Liver (tissue), 10 donors: ENCODE measurements at places on chromosomes 7 and 10. TPM values are rescaled to one million over a fixed set of nuclear protein-coding genes. Genes with fewer than 3 reads are reported as not detected.

Gene CPVL
- total RNA-seq = 12.0 TPM

Gene ZNF783
- total RNA-seq = 4.3 TPM

Gene NOS3
- total RNA-seq = 6.1 TPM

Gene AKR1C8
- 28.5 TPM for total RNA-seq

Gene ADARB2
- 0.70 TPM for total RNA-seq

Gene SUN3
- total RNA-seq = not detected

Gene ANXA8
- total RNA-seq = 1.6 TPM

Gene CRPPA
- total RNA-seq = 2.3 TPM

Gene TFPI2
- 9.1 TPM for total RNA-seq

GRCh38 chr10:4332764-4333458 is 493.1 kb upstream of the AKR1E2 start:
- no peaks in the 10 kb centered on the region for H3K4me1 ChIP-seq
- H3K36me3 ChIP-seq = no peaks in the 10 kb centered on the region
- no peak overlapping the region for H3K4me3 ChIP-seq
- DNase-seq = no peak

DNA sequence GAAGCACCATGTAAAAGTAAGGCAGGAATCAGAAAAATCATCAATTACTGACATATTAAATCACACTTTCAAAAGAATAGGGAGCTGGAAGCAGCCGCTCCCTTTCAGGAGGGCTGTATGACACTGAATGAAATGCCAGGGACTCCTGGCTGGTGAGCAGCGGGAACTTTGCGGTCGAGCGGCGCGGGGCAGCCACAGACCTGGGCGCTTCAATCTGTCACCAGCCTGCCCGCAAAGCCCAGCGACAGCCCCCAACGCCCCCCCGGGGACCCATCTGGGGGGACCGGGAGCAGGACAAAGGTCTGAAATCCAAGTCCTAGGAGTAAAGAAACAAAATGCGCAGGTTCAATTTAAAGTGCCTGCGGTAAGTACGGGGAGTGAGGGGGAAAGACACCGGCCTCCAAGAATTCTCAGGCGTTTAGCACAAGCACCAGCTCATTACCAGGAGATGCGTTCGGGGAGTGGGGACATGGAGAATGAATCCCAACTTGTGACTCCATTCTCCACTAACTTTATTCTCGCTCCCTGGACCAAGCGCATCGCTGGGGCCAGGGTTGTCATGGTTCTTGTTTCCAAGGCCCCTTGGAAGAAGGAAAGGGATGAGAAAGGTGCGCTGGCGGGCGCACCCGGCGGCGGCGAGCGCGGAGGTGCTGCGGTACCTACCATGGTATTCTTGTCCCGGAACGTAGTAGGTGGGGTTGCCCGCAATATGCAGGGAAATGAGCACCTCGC is 824 bp downstream of the RELN start:
- peaks cover 18% of the 10 kb centered on the region for H3K4me1 ChIP-seq
- DNase-seq = peak; percentile 40
- no peaks in the 10 kb centered on the region for H3K36me3 ChIP-seq
- peak overlapping the region; percentile 54 for H3K4me3 ChIP-seq
- H3K27me3 ChIP-seq = no peaks in the 10 kb centered on the region

GRCh38 chr7:116249969-116250553 is 39.7 kb downstream of the TES start:
- no peak for DNase-seq
- H3K27me3 ChIP-seq = no peaks in the 10 kb centered on the region
- no peaks in the 10 kb centered on the region for H3K4me1 ChIP-seq
- H3K4me3 ChIP-seq = no peak overlapping the region
- peaks cover 3% of the 10 kb centered on the region for H3K36me3 ChIP-seq

- no peaks in the 10 kb centered on the region for H3K36me3 ChIP-seq
- H3K27me3 ChIP-seq = no peaks in the 10 kb centered on the region
- no peaks in the 10 kb centered on the region for H3K4me1 ChIP-seq
- H3K4me3 ChIP-seq = no peak overlapping the region
- DNase-seq = no peak
- H3K27ac ChIP-seq = no peak overlapping the region
Observed at GRCh38 chr7:108294595-108294994, 161.6 kb downstream of the NRCAM start.

- no peak for DNase-seq
- H3K4me3 ChIP-seq = no peak overlapping the region
- H3K4me1 ChIP-seq = no peaks in the 10 kb centered on the region
- no peaks in the 10 kb centered on the region for H3K27me3 ChIP-seq
- H3K27ac ChIP-seq = no peak overlapping the region
Observed at GRCh38 chr10:72812415-72812752, 81.2 kb upstream of the OIT3 start.

- no peak overlapping the region for H3K27ac ChIP-seq
- H3K27me3 ChIP-seq = no peaks in the 10 kb centered on the region
- no peak for DNase-seq
Observed at GRCh38 chr10:82213784-82214183, 338.8 kb downstream of the NRG3 start.

DNA sequence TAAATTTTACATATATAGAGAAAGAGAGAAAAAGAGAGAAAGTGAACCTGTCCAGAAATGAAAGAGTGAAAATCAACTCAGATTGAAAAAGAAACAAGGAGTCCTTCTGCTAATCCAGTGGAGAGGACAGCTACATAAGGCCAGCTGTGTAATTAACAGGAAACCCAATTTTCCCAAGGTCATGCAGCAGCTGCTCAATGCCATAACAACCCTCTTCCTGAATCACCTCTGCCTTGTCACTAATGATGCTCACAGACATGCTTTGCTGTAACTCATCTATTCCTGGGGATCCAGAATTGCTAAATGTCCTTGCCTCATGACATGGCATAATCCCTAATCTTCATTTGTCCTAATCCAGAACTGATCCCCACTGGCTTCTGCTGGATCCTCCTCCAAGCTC is 288.6 kb downstream of the NEBL start:
- no peak overlapping the region for H3K27ac ChIP-seq
- H3K27me3 ChIP-seq = no peaks in the 10 kb centered on the region
- H3K4me1 ChIP-seq = no peaks in the 10 kb centered on the region
- no peaks in the 10 kb centered on the region for H3K36me3 ChIP-seq
- H3K4me3 ChIP-seq = no peak overlapping the region

DNA sequence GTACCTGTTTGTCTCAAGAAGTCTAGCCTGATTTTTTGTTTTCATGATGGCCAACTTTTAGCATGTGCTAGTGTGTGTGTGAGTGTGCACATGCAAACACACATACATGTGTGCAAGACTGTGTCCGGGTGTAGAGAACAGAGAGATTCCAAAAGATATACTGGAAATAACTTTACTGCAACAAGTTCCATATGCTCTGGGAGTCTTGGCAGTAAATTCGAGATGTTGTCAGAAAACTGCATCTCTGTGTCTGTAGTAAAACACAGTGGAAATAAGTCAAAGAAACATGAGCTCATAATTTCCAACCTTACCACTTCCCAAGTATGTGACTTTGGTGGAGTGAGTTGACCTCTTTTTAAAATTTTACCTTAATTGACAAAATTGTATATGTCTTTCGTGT is 950.8 kb upstream of the C7orf33 start:
- no peak for DNase-seq
- H3K27ac ChIP-seq = no peak overlapping the region
- H3K4me1 ChIP-seq = no peaks in the 10 kb centered on the region
- H3K27me3 ChIP-seq = no peaks in the 10 kb centered on the region

- H3K27me3 ChIP-seq = no peaks in the 10 kb centered on the region
- H3K4me1 ChIP-seq = peaks cover 40% of the 10 kb centered on the region
- no peak overlapping the region for H3K4me3 ChIP-seq
- peak overlapping the region; percentile 3 for H3K27ac ChIP-seq
- no peaks in the 10 kb centered on the region for H3K36me3 ChIP-seq
Observed at GRCh38 chr10:5545011-5545410, 20.2 kb downstream of the CALML3 start.

GRCh38 chr10:43939939-43940820 is 291.5 kb upstream of the ZNF32 start:
- no peaks in the 10 kb centered on the region for H3K4me1 ChIP-seq
- no peaks in the 10 kb centered on the region for H3K36me3 ChIP-seq
- H3K27me3 ChIP-seq = no peaks in the 10 kb centered on the region
- no peak overlapping the region for H3K4me3 ChIP-seq
- DNase-seq = peak; percentile 10

GRCh38 chr10:28875549-28876081 is 198.3 kb downstream of the BAMBI start:
- no peak overlapping the region for H3K27ac ChIP-seq
- H3K36me3 ChIP-seq = no peaks in the 10 kb centered on the region
- H3K4me3 ChIP-seq = no peak overlapping the region
- no peaks in the 10 kb centered on the region for H3K27me3 ChIP-seq

GRCh38 chr10:1809139-1809741 is 71.9 kb upstream of the ADARB2 start:
- no peak overlapping the region for H3K27ac ChIP-seq
- H3K27me3 ChIP-seq = no peaks in the 10 kb centered on the region
- H3K36me3 ChIP-seq = no peaks in the 10 kb centered on the region

GRCh38 chr7:42233695-42234331 is 3.2 kb downstream of the GLI3 start:
- no peak overlapping the region for H3K27ac ChIP-seq
- H3K27me3 ChIP-seq = no peaks in the 10 kb centered on the region
- H3K36me3 ChIP-seq = no peaks in the 10 kb centered on the region

- no peak for DNase-seq
- no peak overlapping the region for H3K4me3 ChIP-seq
- H3K27me3 ChIP-seq = no peaks in the 10 kb centered on the region
- no peak overlapping the region for H3K27ac ChIP-seq
Observed at GRCh38 chr10:122455376-122456079, 1.1 kb downstream of the ARMS2 start.

DNA sequence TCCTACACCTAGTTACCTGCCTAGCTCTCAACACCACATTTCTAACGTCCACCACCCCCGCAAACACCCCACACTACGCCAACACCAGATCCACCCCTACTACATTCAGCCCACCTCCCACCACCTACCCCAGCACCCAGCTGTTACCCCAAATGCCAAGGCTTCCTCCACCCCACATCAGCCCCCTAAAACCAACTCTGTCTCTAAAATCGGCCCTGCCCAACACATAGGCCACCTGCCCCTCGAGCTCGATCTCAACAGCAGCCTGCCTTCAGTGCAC is 53.3 kb upstream of the SLF2 start:
- H3K4me3 ChIP-seq = no peak overlapping the region
- no peaks in the 10 kb centered on the region for H3K27me3 ChIP-seq
- H3K36me3 ChIP-seq = no peaks in the 10 kb centered on the region
- no peak for DNase-seq
- no peaks in the 10 kb centered on the region for H3K4me1 ChIP-seq

- H3K36me3 ChIP-seq = no peaks in the 10 kb centered on the region
- H3K4me3 ChIP-seq = no peak overlapping the region
- no peaks in the 10 kb centered on the region for H3K27me3 ChIP-seq
- DNase-seq = peak; percentile 54
Observed at GRCh38 chr10:79487296-79488194, 24.8 kb upstream of the EIF5AL1 start.

DNA sequence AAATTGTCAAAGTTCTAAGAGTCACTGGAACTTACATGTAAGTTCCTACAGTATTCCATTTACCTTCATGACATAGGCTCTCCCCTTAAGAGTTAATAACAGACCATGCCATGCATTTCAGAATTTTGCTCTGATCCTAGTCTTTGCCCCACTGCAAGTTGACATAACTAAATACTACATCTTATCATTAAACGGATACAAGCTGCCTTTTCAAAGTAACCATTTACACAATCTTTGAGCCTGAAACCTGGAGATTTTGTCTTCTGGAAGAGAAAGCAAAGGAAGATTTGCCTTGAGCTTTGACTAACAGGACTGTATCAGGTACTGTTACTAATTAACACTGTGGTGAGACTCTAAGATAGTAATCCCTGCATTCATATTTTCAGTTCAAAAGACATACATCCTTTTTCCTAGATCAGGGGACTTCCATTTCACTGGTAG is 9.3 kb upstream of the AKR1D1 start:
- no peak for DNase-seq
- H3K36me3 ChIP-seq = no peaks in the 10 kb centered on the region
- no peaks in the 10 kb centered on the region for H3K27me3 ChIP-seq
- H3K4me3 ChIP-seq = no peak overlapping the region
- peak overlapping the region; percentile 50 for H3K27ac ChIP-seq

DNA sequence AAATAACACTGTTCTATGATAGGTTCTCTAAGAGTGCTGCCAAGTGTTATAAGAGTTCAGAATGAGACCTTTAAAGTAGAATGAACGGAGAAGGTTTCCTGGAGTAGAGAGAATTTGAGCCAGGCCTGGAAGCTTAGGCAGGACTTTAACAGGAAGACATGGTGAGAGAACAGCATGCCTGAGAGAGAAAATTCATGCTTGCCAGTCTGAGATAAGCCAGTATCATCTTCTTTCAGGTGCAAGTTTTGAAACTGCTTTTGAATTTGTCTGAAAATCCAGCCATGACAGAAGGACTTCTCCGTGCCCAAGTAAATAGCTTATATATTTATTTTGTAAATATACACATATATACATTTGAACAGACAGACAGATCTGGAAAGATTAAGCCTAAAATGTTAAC is 22.1 kb downstream of the ARMC10 start:
- DNase-seq = no peak
- H3K27ac ChIP-seq = no peak overlapping the region
- H3K4me1 ChIP-seq = no peaks in the 10 kb centered on the region
- peaks cover 8% of the 10 kb centered on the region for H3K36me3 ChIP-seq

DNA sequence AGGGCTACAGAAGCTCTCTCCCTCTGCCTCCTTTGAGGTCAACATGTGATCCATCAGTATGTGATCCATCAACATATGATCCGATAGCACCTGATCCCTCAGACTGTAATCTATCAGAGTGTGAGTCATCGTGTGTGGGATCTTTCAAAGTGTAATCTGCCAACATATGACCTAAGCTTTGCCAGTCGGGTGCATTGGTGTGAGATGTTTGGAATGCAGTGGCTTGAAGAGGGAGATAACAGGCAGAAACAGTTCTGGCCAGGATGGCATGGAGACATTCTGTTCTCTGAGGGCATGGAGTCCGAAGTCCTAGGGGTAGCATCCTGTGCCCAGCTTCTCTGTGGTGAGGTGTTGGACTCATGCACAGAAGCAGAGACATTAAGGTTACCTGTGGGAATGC is 217.7 kb upstream of the ETV1 start:
- H3K4me3 ChIP-seq = no peak overlapping the region
- DNase-seq = no peak
- no peaks in the 10 kb centered on the region for H3K27me3 ChIP-seq
- H3K4me1 ChIP-seq = no peaks in the 10 kb centered on the region
- no peaks in the 10 kb centered on the region for H3K36me3 ChIP-seq
- H3K27ac ChIP-seq = no peak overlapping the region

- H3K4me1 ChIP-seq = peaks cover 12% of the 10 kb centered on the region
- no peak for DNase-seq
- H3K4me3 ChIP-seq = no peak overlapping the region
- H3K36me3 ChIP-seq = no peaks in the 10 kb centered on the region
- no peaks in the 10 kb centered on the region for H3K27me3 ChIP-seq
Observed at GRCh38 chr10:95477175-95477520, 84.0 kb downstream of the SORBS1 start.
